GDM1 (cell line): ENCODE measurements at places on chromosomes 1 and 21.

DNA sequence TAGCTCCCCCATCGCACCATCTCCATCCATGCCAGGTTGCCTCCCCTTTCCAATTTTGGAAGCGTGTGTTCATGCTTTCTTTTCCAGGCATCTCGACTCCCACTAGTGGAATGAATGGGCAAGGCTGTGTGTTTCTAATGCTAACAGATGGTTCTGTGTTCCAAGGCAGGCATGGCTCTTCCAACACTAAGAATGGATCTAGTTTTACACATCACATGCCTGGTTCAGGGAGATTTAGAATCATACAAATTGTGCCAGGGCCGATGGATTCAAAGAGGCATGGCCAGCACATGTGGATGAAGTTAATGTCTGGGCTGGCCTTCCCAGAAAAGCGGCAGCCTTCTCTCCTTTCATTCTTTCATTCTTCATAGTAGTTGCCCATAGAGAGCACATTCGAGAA, 438.7 kb downstream of the PRDM2 start:
- no peak for DNase-seq

- DNase-seq: no peak
These were observed 26.2 kb downstream of the CAPN8 start for GRCh38 chr1:223639331-223639749.

GRCh38 chr1:25566730-25567341, 23.4 kb downstream of the LDLRAP1 start:
- DNase-seq: no peak

DNA sequence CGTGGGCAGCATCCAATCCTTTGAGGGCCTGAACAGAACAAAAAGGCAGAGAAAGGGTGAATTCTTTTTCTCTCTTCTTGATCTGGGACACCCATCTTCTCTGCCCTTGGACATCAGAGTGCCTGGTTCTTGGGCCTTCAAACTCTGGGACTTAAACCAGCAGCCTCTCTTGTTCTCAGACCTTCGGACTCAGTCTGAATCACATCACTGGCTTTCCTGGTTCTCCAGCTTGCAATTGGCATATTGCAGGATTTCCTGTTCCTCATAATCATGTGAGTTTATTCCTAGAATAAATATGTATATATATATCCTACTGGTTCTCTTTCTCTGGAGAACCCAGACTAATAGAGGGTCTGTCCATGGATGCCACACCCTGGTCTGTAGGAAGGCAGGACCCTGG, 16.3 kb upstream of the TENT5C start:
- no peak for DNase-seq

GRCh38 chr21:44897326-44898010, 23.2 kb downstream of the ITGB2 start:
- DNase-seq: no peak

- DNase-seq: no peak
These were observed at the start of gene RIIAD1 for GRCh38 chr1:151720974-151721787. Gene RIIAD1, plus strand, starts transcription at chr1:151721522. Its CDS starts 15 bp downstream, at chr1:151721537.

DNA sequence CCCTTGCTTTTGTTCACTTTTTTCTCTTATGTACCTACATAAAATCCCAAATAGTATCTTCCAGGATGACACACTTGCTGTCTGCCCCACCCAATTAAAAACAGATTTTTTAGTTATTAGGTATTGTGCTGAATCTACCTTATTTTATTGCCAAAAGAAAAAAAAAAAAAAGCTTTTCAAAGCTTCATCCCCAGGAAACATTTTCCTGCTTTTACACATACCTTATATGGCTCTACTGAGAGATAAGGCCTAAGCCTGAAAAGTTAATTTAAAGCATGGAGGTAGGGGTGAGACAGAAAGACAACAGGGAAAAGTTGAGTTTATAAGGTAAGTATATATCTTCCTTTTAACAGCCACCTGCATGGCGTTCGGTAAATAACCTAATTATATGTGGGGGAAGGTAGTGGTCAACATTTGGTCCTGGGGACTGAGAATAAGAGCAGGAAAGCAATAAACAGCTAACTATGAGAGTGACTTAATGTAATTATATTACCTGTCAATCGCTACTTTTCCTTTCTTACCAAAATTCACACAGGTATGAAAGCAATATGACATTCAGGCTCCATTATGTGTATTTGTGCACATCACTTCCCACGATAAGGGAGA, 54.6 kb upstream of the BOLA1 start:
- DNase-seq: no peak

DNA sequence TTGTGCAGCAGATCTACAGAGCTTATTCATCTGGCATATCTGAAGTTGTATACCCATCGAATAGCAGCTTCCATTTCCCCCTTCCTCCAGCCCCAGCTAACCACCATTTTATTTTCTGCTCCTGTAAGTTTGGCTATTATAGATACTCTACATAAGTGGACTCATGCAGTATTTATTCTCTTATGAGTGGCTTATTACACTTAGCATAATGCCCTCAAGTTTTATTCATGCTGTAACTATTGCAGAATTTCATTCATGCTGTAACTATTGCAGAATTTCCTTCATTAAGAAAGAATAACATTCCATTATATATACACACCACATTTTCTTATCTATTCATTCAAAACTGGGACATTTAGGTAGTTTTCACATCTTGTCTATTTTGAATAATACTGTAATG, 30.5 kb upstream of the IFI16 start:
- DNase-seq: no peak

- DNase-seq: no peak
These were observed 254.8 kb downstream of the LMO4 start for GRCh38 chr1:87583459-87583858.

- DNase-seq: no peak
These were observed 11.9 kb downstream of the LGALS8 start for GRCh38 chr1:236535662-236536161.

- DNase-seq: no peak
These were observed 25.5 kb downstream of the PTGS2 start for GRCh38 chr1:186654741-186655140.

GRCh38 chr1:223328566-223328965, 35.4 kb downstream of the SUSD4 start:
- DNase-seq: no peak

DNA sequence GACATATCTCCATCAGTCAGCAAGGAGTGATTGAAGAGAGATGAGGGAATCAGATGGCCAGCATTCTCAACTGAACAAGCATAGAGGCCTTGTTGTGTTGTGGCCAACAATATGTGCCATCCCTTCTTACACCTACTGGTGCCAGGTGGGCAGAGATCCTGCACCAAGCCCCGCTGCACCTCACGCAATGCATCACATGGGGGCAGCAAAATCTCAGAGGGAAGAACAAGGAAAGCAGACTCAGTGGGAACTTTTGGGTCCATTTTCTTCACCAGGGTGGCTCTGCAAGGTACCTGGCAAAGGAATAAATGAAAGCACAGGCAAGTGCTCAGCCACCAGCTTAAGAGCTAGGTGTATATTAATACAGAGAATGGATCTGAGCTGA, 33.2 kb downstream of the HSD3B2 start:
- no peak for DNase-seq

DNA sequence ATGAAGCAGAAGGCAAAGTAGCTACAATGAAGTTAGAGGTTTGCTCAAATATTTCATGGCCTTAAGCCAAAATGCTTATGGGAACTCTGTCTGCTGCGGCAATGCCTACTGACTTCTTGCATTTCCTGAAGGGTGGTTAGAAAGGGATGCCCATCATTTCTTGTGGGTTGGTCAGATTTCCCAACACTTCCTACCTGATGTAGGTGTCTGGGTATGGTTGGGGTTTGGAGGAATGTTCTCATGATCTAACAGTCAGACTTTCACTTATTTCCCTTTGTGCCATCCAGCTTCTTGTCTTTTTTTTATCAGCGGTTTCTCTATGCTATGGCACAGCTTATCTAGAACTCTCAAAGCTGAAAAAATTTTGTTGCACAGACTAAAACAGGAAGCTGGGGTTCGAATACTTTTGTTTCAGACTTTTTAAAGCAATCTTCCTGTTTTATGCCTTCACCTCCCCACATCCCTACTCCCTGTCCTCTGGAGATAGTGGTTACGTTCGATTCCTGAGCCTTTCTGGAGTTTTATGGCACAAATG, 307.7 kb downstream of the USP25 start:
- DNase-seq: peak; percentile 81

DNA sequence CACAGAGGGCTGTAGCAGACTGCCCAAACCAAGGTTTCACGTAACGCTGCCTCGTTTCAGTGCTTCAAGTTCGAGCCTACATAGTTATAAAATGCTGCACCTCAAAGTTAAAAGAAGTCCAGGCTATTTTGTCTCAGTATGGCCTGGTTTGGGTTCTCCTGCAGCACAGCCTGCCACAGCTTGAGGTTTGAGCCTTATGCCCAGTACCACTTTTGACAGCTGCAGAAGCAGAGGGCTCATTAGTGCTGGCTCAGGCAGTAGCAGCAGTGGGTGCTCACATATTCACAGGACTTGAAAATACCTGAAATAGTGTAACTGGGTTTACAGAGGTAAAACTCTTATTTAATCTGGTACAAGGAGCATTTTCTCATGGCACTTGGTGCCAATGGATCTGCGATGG, 15.3 kb downstream of the SPATA46 start:
- DNase-seq: no peak

DNA sequence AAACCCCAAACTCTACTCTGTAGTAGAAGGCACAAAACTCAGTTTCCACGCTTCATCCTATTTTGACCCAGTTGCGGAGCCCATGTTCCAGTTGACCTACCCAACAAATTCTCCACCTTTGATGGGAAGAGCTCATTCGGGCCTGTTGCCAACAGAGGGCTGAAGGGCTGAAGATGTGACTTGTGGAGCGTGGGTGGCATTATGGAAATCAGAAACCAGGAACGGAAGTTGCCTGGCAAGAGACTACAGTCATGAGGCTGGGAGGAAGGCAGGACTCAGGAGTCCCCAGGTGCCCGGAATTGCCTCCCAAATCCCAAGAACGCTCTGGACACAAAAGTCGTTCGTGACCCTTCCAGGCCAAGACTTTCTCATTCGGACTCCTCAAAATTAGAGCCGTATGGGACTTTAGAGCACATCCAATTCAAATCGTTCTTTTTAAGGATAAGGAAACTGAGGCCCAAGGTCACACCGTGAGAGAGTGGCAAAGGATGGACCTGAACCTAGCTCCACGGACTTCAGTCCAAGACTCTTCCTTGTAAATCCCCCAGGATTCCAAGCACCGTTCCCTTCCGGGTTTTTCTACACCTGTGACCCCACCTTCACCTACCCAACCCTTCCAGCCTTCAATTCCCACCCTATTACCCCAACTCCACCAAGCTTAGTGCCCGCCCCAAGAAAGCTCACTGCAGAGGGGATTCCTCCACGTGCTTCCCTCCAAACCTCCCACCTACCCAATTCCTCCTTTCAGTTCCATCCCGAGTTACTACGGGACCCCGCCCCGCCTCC, 739 bp downstream of the SMG5 start:
- DNase-seq: no peak

- DNase-seq: peak; percentile 48
These were observed 1.9 kb upstream of the S100A3 start for GRCh38 chr1:153550827-153551500.

DNA sequence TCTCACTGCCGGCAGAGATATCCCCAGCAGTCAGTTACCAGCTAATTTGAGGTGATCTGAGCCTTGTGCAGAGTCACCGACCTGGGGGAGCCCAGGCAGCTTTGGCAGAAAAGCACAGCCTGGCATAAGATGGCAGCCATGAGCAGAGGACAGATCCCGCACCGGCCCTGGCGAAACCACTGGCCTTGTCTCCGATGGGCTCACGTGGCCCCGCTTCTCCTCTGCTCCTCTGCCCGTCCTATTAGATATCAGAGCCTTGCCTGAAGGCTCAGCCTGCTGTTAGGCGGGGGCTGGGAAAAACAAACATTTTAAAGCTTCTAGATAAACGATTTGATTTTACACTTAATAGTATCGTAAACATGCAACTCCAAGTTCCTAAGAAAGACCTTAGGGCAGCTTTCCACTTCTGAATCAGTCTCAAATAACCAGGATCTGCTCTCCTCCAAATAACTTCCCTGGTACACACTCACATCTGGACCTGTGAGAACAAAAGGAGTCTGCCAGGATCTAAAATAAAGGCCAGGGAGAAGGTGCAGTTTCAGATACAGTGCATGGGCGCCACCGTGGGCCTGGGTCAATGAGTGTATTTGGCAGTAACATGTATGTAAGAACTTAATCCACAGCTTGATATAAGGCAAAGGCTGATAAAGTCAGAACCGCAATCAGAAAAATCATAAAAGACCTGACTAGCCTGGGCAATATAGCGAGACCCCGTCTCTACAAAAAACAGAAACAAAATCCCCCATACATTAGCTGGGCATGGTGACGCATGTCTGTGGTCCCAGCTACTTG, 10.0 kb downstream of the EDARADD start:
- no peak for DNase-seq

DNA sequence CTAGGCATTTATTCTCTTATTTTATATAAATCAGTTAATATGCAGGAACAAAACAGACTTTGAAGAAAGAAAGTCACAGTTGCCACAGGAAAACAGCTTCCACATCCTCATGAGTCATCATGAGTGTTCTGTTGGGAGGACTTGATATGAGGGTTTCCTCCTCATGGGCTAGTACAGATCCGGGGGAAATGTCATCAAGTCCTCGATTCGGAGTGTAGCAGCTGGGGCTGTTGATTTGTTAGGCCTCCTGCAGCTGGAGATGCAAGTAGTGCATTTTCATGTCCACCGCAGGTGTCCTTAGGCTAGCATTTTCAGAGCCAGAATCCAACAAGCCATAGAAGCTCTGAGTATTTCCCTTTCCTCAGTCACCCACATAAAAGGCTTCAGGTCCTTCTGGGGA, 36.7 kb downstream of the ADAM30 start:
- peak; percentile 65 for DNase-seq

DNA sequence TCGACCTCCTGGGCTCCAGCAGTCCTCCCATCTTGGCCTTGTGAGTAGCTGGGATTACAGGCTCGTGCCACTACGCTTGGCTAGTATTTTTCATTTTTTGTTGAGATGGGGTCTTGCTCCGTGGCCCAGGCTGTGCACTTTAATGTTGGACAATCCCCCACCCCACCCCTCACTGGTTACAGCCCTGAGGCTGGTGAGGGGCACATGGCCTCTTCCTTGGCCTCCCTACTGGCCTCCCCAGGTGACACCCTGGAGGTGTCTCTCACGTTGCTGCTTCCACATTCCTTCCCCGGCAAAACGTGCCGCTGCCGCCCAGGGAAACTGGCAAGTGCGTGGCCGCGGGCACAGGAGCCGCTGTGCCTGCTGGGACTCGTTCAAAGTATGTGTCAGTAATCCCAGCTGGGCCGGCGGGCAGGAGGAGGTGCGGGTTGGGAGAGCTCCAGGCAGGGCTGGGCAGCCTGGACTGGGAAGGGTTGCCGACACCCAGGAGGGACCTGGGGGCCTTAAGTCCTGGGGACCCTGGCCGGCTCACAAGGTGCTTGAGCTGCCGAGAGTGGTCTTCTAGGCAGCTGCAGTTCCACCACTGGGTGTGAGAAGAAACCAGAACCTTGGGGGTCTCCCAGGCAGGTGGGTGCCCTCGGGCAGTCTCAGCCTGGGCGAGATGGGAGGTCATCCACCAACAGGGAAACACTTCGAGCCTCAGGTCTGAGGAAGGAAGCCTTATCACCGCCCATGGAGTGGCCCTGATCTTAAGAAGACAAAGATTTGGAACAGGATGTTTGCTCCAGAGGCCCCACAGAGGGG, 6.5 kb downstream of the WNT3A start:
- DNase-seq: no peak

GRCh38 chr1:54885807-54886723, 930 bp downstream of the DHCR24 start:
- no peak for DNase-seq

- no peak for DNase-seq
These were observed 115.1 kb downstream of the SETD4 start for GRCh38 chr21:35945089-35945671.
